ENCODE measurements at places on chromosomes 13 and 19.

- no peak overlapping the region for H3K4me3 ChIP-seq
- no peaks in the 10 kb centered on the region for H3K4me1 ChIP-seq
- H3K27ac ChIP-seq: no peak overlapping the region
- peaks cover 5% of the 10 kb centered on the region for H3K27me3 ChIP-seq
Observed at GRCh38 chr13:35789335-35790165, 313.1 kb upstream of the MAB21L1 start.

GRCh38 chr13:28636677-28637317 is 22.1 kb upstream of the POMP start:
- peaks cover 6% of the 10 kb centered on the region for H3K27me3 ChIP-seq
- H3K36me3 ChIP-seq: no peaks in the 10 kb centered on the region
- no peak overlapping the region for H3K27ac ChIP-seq
- DNase-seq: peak; percentile 50

GRCh38 chr13:78742659-78743058 is 83.7 kb upstream of the OBI1 start:
- H3K27me3 ChIP-seq: peaks cover 5% of the 10 kb centered on the region
- no peak for DNase-seq
- H3K4me1 ChIP-seq: no peaks in the 10 kb centered on the region
- H3K36me3 ChIP-seq: no peaks in the 10 kb centered on the region
- no peak overlapping the region for H3K4me3 ChIP-seq

- peaks cover 6% of the 10 kb centered on the region for H3K36me3 ChIP-seq
- no peak overlapping the region for H3K27ac ChIP-seq
- H3K27me3 ChIP-seq: no peaks in the 10 kb centered on the region
- no peak overlapping the region for H3K4me3 ChIP-seq
- no peak for DNase-seq
Observed at GRCh38 chr13:41708713-41709112, 251.4 kb downstream of the RGCC start.

GRCh38 chr13:50401049-50401505 is 385.8 kb downstream of the KCNRG start:
- H3K36me3 ChIP-seq: no peaks in the 10 kb centered on the region
- H3K27me3 ChIP-seq: peaks cover 3% of the 10 kb centered on the region
- H3K27ac ChIP-seq: no peak overlapping the region
- H3K4me1 ChIP-seq: no peaks in the 10 kb centered on the region
- DNase-seq: no peak

- peaks cover 4% of the 10 kb centered on the region for H3K36me3 ChIP-seq
- H3K27ac ChIP-seq: no peak overlapping the region
- no peak overlapping the region for H3K4me3 ChIP-seq
- no peak for DNase-seq
- peaks cover 63% of the 10 kb centered on the region for H3K4me1 ChIP-seq
Observed at GRCh38 chr13:73954808-73955207, 179.4 kb downstream of the KLF12 start.

DNA sequence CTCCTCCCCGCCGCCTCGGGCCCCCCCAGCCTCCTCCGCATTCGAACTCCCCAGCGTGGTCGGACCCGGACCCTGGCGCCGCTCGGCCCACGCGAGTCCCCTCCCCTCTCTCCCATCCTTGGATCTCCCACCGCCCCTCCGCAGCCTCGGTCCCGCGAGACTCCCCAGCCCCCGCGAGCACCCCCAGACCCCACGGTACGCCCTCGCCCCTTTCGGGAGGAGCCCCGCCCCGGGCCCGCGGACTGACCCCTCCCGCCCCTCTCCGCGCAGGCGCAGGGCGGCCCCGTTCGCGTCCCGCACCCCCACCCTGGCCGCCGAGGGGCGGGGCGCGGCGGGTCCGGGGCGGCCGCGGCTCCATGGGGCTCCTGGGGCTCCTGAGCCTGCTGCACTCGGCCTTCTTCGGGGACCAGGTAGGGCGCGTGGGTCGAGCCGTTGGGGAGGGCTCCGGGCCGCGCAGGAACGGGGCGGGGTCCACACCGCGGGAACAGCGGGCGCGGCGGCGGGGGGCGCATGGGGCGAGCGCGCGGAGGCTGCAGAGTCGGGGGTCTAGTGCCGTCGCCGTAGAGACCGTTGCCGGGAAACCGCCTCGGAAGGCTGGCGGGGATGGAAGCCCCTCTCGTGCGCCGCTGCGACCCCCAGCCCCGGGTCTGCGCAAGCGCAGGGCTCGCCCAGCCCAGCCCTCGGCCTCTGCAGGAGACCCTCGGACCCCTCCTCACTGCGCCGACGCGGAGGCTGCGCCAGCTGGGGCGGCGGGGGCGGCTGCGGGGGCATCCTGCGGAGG is 3.8 kb upstream of the APC2 start:
- H3K36me3 ChIP-seq: peaks cover 18% of the 10 kb centered on the region
- H3K27me3 ChIP-seq: peaks cover 36% of the 10 kb centered on the region
- DNase-seq: no peak
- peaks cover 20% of the 10 kb centered on the region for H3K4me1 ChIP-seq
- H3K27ac ChIP-seq: no peak overlapping the region
- no peak overlapping the region for H3K4me3 ChIP-seq

DNA sequence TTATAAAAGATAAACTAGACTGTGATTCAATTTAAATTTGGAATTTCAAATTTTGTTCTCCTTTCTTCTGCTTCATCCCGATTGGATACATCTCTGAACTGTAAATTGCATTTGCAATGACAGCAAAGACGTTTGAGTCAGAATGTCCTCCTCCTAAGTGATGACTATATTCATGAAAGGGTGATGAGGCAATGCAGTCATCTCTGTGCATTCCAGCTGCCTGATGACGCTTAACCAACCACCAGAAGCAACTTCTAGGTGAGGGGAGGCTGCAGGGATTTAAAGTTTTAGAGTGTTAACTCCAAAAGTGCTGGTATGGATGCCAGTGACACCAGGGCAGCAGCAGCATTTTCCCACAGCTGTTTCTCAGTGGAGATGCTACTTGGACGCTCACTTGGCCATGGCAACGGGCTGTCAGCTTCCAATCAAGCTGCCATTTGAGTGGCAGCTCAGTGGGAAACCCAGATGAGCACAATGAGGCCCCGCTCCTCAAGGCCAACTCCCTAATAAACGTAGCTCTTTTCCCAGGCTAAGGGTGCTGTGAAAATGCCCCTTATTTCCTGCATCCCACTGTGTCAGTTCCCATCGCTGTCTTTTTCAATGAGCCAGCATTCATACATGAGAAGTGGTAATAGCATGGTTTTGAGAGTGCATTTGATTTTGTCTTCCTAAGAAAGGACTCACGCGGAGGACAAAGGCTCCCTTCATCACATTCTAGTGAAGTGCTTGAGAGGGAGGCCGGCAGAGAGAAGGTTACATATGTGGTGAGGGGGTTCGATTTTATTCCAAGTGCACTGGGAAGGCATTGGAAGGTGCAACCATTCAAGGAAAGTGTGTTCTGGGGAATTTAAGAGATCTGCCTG is 45.2 kb upstream of the AMER2 start:
- DNase-seq: no peak
- no peak overlapping the region for H3K27ac ChIP-seq
- peaks cover 8% of the 10 kb centered on the region for H3K27me3 ChIP-seq
- no peak overlapping the region for H3K4me3 ChIP-seq
- H3K36me3 ChIP-seq: no peaks in the 10 kb centered on the region

DNA sequence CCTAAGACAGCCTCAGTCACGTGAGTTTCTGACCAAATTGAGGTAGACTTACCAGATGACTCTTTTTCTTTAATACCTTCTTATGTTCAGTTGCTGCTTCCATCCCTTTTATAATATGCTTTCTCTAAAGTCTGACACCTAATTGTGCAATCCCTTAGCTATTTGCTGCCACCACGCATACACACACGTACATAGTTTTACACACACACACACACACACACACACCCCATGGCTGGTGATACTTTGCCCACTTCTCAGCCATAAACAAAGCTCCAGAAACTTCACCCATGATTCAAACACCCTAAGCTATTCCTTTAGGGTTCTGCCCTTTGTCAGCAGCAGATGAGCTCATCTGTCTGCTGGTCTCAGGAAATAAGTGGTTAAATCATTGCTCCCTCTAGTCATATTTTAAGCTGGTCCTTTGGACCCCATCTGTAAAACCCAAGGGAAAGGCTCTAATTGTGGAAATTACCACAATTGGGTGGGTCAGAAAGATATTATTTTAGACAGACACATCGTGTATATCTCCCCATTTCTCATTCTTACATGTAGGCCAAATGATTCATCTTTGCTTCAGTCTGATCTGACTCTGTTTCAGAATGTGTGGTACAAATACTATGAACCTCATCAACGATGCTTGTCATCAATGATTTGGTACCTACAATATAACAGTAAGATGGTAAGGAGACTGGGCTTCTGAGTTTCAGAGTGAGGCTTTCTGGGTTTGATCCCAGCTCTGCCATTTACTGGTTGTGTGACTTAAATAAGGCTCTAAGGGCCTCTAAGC is 69.2 kb downstream of the NALCN start:
- H3K27ac ChIP-seq: no peak overlapping the region
- no peaks in the 10 kb centered on the region for H3K36me3 ChIP-seq
- no peak overlapping the region for H3K4me3 ChIP-seq
- no peaks in the 10 kb centered on the region for H3K4me1 ChIP-seq
- peaks cover under 1% of the 10 kb centered on the region for H3K27me3 ChIP-seq

GRCh38 chr19:48631225-48631624 is 6.0 kb downstream of the DBP start:
- peaks cover 2% of the 10 kb centered on the region for H3K27me3 ChIP-seq
- no peak overlapping the region for H3K27ac ChIP-seq
- no peak for DNase-seq
- no peak overlapping the region for H3K4me3 ChIP-seq
- H3K4me1 ChIP-seq: peaks cover 51% of the 10 kb centered on the region

DNA sequence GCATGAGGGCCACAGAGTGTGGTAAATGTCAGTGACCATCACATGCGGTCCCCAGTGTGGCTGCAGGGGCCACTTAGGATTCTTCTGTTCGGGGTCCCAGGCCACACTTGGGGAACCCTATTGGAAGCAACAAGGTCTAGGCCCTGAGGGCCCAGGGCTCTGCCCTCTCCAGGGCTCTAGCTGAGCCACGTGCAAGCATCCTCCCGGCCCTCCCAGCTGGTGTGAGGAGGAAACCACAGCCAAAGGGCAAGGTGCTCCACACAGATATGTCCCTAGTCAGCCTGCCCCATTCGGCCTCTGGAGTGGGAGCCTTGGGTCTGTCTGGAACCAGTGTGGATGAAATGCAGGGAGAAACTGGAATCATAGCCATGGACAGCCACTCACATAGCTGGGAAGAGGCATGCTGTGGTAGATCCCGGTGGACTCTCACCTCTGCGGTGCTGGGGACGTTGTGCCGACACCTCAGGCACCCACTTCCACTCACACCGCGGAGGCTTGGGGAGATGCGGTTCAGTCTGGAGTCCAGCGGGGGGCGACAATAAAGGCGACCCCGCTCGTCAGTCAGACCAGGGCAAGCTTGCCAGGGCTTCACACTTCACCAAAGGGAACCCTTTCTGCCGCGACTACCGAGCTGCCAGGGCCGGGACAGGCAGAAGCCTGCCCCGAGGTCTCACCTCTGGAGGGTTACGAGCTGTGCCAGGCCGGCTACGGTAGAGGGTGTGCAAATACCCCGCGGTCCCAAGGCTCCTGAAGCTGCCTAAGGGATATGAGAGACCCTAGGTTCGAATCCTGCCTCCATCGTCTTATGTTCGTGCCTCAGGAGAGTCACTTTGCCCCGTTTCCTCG is 4.3 kb upstream of the ZNF497 start:
- no peak overlapping the region for H3K4me3 ChIP-seq
- H3K27me3 ChIP-seq: no peaks in the 10 kb centered on the region
- no peak overlapping the region for H3K27ac ChIP-seq
- peaks cover 3% of the 10 kb centered on the region for H3K36me3 ChIP-seq

DNA sequence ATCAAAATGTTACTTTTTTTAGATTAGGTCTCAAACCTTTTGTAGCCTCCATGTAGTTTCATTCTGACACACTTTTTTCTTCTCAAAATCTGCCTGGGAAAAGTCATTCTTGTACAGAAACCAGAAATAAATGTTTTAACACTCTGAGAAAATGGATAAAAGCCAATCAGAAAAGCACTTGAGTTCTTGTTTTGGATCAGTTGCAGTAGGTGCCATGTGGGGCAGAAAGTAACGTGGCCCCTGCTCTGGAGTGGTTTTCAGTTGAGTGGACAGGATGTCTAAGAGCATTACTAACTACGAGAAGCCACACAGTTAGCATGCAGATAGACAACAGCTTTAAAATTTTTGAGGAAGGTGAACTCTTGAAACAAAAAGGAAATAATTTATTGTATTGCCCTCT is 19.1 kb downstream of the GPR183 start:
- peak; percentile 52 for DNase-seq
- peaks cover 47% of the 10 kb centered on the region for H3K36me3 ChIP-seq
- H3K4me1 ChIP-seq: peaks cover 91% of the 10 kb centered on the region
- peak overlapping the region; percentile 45 for H3K4me3 ChIP-seq
- H3K27me3 ChIP-seq: no peaks in the 10 kb centered on the region

- no peak overlapping the region for H3K27ac ChIP-seq
- no peaks in the 10 kb centered on the region for H3K4me1 ChIP-seq
- no peaks in the 10 kb centered on the region for H3K27me3 ChIP-seq
- DNase-seq: no peak
- peaks cover 6% of the 10 kb centered on the region for H3K36me3 ChIP-seq
Observed at GRCh38 chr19:32631381-32631780, 43.6 kb downstream of the ANKRD27 start.

DNA sequence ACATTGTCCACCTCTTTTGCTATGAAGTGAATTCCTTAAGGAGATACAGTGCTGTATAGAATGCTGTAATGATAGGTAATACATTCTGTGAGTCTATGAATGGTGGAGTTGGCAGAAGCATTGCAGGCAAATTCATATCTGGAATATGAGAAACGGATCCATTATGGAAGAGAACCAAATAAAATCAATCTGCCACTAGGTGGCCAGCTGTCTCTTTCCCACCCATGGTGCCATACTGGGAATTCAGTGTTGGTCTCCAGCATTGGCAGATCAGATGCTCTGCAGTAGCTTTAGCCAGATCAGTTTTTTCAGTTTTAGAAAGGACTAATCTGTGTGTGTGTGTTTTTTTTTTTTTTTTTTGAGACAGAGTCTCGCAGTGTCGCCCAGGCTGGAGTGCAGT is 27.6 kb downstream of the DNAJC3 start:
- no peak overlapping the region for H3K27ac ChIP-seq
- no peaks in the 10 kb centered on the region for H3K27me3 ChIP-seq
- H3K4me1 ChIP-seq: peaks cover 62% of the 10 kb centered on the region

- H3K4me1 ChIP-seq: no peaks in the 10 kb centered on the region
- H3K36me3 ChIP-seq: no peaks in the 10 kb centered on the region
- H3K4me3 ChIP-seq: no peak overlapping the region
- no peak for DNase-seq
Observed at GRCh38 chr19:29185427-29185826, 27.5 kb downstream of the UQCRFS1 start.
